ENCODE measurements at places on chromosomes 4 and X. TPM values are rescaled to one million over a fixed set of nuclear protein-coding genes. Genes with fewer than 3 reads are reported as not detected.

- no peak for DNase-seq
- H3K36me3 ChIP-seq: no peaks in the 10 kb centered on the region
- no peaks in the 10 kb centered on the region for H3K27me3 ChIP-seq
- no peaks in the 10 kb centered on the region for H3K4me1 ChIP-seq
These were observed 121.3 kb downstream of the SNCA start for GRCh38 chr4:89715631-89716030.

DNA sequence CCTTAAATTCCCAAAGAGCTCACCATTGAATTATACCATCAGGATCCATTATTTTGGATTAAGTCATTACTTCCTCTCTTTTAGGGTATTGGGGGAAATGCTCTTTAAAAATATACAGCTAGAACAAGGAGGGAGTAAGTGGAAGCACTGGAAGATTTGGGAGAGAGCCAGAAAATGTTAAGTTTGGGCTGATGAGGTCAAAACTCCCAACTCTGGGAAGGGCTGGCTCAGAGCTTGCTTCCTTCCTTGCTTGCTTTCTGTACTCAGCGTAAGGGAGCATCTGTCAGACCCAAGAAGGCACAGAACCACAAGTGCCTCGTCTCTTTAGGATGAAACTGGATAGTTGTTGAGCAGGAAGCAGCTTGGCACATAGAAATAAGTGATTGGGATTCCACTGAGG, 138.2 kb downstream of the GUCY2F start:
- no peak overlapping the region for H3K27ac ChIP-seq
- no peaks in the 10 kb centered on the region for H3K36me3 ChIP-seq
- H3K27me3 ChIP-seq: no peaks in the 10 kb centered on the region
- H3K4me1 ChIP-seq: peaks cover 2% of the 10 kb centered on the region

- no peak overlapping the region for H3K4me3 ChIP-seq
- H3K27me3 ChIP-seq: no peaks in the 10 kb centered on the region
- H3K36me3 ChIP-seq: no peaks in the 10 kb centered on the region
These were observed 237.3 kb downstream of the TACR3 start for GRCh38 chr4:103482471-103482870.

The DOK7 gene
- not detected for total RNA-seq

GRCh38 chr4:94370533-94371254, 28.1 kb upstream of the HPGDS start:
- no peak for DNase-seq
- no peak overlapping the region for H3K27ac ChIP-seq
- H3K4me1 ChIP-seq: no peaks in the 10 kb centered on the region
- no peak overlapping the region for H3K4me3 ChIP-seq

- H3K4me1 ChIP-seq: no peaks in the 10 kb centered on the region
- H3K4me3 ChIP-seq: no peak overlapping the region
- no peak overlapping the region for H3K27ac ChIP-seq
- DNase-seq: no peak
- no peaks in the 10 kb centered on the region for H3K36me3 ChIP-seq
These were observed 69.6 kb downstream of the PHOX2B start for GRCh38 chr4:41678951-41679350.

DNA sequence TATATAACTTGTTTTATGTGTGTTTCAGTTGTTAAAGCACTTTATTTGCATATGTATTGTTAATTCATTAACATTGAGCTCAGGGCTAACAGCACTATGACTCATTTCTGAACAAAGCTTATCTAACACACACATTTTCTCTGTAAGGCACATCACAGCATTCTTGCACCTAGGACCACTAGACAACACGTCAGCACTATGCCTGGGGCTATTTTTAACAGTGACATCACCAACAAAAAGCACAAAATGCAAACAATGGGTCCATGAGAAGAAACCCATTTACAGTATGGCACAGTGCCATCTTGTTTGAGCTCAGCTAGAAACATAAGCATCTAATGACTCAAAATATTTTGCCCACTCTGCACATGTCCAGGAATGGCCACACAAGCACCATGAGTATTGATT, 124.4 kb downstream of the RELL1 start:
- no peaks in the 10 kb centered on the region for H3K27me3 ChIP-seq
- no peak overlapping the region for H3K27ac ChIP-seq
- H3K4me3 ChIP-seq: no peak overlapping the region
- H3K36me3 ChIP-seq: no peaks in the 10 kb centered on the region

GRCh38 chr4:53021754-53022512, 159.8 kb downstream of the RASL11B start:
- no peak overlapping the region for H3K4me3 ChIP-seq
- H3K36me3 ChIP-seq: peaks cover 2% of the 10 kb centered on the region
- no peaks in the 10 kb centered on the region for H3K27me3 ChIP-seq

The FAM184B gene
- total RNA-seq: not detected

The YY2 gene
- total RNA-seq: 1.3 TPM

GRCh38 chrX:154351183-154352011, 23.0 kb downstream of the FLNA start:
- no peak for DNase-seq
- peak overlapping the region; percentile 61 for H3K27ac ChIP-seq
- peaks cover 7% of the 10 kb centered on the region for H3K36me3 ChIP-seq
- H3K27me3 ChIP-seq: no peaks in the 10 kb centered on the region

DNA sequence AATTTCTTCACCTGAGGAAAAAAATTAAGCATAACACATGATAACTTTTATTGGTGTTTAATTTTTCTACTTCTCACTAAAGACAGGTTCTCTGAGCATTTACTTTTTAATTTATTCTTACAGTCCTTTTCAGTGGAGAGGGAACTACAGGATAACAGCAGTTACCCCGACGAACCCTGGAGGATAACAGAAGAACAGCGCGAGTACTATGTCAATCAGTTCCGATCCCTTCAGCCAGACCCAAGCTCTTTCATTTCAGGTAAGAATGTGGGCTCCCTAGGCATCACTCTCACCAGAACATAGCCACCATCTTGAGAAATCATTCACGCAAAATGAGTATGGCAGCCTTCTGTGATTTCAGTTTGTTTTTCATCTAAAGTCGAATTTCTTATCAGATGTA, 100.8 kb downstream of the REPS2 start:
- no peaks in the 10 kb centered on the region for H3K4me1 ChIP-seq
- H3K36me3 ChIP-seq: no peaks in the 10 kb centered on the region
- H3K27me3 ChIP-seq: no peaks in the 10 kb centered on the region
- H3K27ac ChIP-seq: no peak overlapping the region

GRCh38 chrX:115237056-115237455, 3.2 kb upstream of the LRCH2 start:
- peaks cover 8% of the 10 kb centered on the region for H3K27me3 ChIP-seq
- no peak overlapping the region for H3K27ac ChIP-seq
- no peaks in the 10 kb centered on the region for H3K36me3 ChIP-seq
- DNase-seq: no peak
- H3K4me3 ChIP-seq: no peak overlapping the region
